ENCODE measurements at places on chromosomes 16 and 17.

GRCh38 chr16:69611103-69611640, 45.4 kb downstream of the NFAT5 start:
- no peak for DNase-seq

DNA sequence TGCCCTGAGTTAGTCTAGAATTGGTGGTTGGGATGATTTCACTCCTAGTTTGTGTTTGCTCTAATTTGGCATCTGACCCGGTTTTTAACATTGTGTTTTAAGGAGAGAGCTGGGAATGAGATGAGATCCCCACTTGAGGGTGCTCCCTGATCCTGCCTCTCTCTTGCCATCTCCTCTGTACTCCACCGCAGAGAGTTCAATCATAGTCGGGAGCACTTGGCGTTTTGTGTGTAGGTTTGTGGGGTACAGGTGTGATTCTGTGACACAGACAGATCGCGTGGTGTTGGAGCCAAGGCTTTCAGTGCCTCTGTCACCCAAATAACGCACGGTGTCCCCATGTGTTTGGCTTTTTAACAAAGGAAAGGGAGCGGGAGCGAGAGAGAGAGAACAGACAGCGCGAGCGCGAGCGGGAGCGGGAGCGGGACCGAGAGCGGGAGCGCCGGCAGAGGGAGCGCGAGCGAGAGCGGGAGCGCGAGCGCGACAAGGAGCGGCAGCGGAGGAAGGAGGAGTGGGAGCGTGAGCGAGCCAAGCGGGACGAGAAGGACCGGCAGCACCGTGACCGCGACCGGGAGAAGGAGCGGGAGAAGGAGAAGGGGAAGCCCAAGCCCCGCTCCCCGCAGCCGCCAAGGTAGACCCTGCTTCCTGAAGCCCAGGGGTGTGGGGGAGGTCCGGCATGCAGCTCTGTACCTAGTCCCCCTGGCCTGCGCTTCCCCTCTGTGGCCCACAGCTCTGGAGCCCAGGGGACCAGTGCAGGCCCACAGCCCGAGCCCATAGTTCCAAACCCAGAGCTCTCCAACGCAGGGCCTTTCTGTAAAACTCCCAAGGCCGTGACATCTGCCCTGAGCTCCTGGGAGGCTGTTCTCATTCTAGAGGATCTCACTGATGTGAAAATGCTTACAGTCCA, 27.2 kb upstream of the IL17C start:
- no peak for DNase-seq

DNA sequence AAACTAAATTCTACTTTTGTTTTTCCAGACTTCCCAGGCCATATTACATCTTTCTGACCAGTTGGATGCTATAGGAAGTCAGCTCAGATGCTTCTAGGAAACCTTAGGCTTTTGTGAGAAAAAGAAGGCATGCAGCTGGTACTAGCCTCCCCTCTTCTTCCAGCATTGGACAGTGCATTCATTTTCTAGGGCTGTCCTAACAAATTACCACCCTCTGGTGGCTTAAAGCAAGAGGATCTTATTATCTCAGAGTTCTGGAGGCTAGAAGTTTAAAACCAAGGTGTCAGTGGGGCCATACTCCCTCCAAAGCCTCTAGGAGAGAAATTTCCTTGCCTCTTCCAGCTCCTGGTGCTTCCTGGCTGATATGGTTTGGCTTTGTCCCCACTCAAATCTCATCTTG, 467.8 kb downstream of the SLC39A11 start:
- no peak for DNase-seq

DNA sequence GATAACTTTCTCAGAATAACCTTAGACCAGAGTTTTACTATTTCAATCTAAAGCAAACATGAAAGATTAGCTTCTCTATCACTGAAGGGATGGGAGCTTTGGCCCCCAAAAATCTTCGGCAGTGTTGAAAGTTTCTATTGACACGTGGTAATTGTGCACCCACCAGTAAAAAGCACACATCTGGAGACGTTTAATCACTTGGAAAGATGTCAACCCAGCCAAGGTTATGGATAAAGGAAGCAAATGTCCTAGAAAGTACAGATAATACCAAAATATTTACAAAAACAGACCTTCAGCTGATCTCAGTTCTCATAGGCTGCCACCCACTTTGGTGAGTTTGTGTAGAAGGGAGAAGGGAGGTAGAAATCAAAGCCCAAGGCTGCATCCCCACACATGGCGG, 5.3 kb downstream of the MYCBPAP start:
- DNase-seq, result no peak

- DNase-seq, result no peak
Measured at GRCh38 chr16:52861614-52862022, 191.1 kb downstream of the CHD9NB start.

- DNase-seq, result no peak
Measured at GRCh38 chr17:1946021-1946932, 78.9 kb downstream of the RTN4RL1 start.

- DNase-seq, result no peak
Measured at GRCh38 chr16:14284930-14285512, 213.9 kb downstream of the MRTFB start.

DNA sequence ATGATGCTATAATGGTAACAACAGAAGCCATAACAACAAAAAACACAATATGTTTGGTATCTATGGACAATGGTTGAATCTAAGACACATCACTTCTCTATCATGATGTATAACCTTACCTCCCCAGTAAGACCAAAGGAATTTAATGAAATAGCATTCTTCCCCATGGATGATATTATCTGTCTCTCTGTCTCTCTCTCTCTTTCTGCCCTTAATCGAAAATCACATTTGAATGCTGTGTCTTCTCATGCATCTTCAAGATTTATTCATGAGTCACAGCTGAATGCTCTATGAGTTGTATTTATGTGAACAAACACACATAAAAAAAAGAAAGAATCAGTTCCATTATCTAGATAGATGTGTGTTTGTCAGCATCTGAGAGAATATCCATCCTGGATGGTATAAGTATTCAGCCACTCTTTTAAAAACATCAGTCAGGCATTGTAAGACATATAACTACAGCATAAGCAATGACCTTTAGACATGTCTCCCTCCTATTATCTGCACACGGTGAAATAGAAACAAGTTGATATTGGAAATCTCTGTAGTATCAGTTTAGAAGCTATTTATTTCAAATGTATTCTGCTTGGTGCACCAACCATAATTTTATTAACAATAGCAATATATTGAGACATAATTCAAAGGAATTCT, 433.3 kb downstream of the TOX3 start:
- DNase-seq, result no peak
